AG08396 (cell line): ENCODE measurements at places on chromosomes 7 and 10.

DNA sequence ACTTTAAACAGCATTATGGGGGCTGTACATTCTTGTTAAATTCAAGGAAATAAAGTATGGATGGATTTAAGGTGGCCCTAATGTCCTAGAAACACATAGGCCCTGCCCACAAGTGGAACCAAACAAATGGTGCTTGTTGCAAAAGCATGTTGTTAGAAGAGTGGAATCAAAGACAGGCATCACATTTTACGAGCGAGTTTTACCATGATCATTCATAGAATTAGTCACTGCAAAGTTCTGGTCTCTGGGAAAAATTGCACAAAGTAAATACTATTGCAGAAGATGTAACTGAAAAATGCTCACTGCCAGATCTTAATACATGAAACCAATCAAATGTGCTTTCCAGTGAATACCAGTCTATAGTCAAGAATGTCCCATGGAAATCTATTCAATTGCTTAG, 677.1 kb downstream of the PARD3 start:
- DNase-seq = no peak

DNA sequence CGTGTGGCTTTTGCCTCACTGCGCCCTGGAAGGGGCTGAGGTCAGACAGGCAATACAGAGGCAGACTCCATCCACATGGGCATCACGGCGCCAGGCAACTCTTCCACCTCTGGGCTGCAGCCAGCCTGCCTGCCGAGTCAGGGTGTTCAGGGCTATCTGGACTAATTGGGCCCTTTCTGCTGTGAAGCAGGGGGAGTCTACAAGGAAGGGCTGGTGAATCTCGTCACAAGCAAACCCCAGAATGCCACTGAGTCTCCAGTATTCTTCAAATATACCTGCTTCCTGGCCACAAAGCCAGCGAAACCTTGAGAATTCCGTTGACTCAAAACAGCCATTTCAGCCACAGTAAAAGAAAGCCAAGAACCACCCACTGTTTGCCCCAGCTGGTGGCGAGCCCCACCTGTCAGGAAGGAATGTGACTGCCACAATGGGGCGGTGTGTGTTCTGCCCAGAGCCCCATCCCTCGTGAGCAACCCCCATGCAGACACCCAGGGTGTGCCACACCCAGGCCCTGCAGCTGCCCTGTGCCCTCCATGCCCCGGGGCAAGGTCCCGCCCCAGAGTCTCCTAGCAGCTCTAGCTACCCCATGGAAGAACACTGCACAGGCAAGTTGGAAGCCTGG, 117.3 kb downstream of the FAM53B start:
- no peak for DNase-seq

DNA sequence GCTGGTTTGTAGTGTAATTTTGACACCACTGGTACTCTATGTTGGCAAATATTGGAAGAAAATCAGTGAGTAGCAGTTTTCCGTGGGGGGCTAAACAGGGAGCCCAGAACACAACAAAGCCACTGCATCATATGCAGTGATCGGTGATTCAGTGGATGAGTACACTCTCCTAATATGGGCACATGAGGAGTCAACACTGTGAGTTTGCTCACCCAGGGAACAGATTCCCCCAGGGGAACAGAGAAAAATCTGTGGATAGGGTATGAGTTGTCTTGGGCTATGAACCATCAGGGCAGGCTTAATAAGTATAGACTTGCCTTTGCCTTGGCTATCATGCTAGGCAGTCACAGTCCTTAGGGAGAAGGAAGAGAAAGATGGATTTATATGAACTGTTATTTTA, 227.7 kb upstream of the SEMA3E start:
- DNase-seq = no peak

DNA sequence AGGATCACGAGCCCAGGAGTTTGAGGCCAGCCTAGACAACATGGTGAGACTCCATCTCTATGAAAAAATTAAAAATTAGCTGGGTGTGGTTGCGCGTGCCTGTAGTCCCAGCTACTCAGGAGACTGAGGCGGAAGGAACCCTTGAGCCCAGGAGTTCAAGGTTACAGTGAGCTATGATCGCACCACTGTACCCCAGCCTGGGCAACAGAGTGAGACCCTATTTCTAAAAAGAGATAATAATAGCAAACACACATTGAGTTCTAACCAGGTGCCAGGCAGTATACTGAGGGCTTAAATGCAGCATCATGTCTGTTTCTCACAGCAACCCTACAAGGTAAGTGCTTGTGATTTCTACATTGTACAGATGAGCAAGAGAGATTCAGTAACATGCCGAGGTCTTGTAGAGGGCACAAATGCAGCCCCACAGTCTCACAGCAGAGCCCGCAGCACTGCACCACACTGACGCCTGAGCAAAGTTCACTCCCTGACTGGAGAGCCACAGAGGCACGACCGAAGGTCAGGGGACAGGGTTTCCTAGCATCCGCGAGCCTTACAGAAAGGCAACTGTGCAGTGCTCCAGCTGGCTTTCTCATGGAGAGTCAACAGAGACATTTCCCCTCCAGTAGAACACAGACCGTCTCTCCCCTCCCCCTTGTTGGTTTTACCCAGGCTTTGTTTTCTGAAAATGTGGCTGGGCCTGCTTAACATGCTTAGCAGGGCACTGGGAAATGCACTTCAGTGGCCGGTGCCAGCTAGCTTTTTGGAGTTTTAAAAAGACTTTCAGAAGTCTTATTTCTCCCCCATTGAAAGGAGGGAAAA, 36.5 kb downstream of the PDSS1 start:
- DNase-seq = no peak

GRCh38 chr7:66837007-66837406, 84.0 kb upstream of the TMEM248 start:
- no peak for DNase-seq

DNA sequence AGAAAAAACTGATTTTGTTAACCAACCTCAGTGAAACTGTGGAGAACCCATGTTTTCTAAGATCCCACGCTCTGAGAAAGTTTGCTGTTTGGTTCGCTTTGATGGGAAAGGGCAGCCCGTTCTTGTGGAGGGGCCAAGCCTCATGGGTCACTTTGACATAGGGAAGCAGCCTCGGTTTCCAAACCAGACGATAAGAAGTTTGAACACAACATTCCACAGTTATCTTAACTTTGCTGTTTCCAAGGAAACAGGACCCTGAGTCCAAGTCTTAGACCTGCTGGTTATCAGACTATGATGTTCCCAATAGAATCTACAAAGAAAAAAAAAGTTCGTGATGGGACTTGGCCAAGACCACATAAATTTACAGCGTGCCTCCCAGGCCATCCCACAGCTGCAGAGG, 182.3 kb downstream of the NRP1 start:
- no peak for DNase-seq

- no peak for DNase-seq
These were observed 76.3 kb downstream of the COL13A1 start for GRCh38 chr10:69878038-69878437.

DNA sequence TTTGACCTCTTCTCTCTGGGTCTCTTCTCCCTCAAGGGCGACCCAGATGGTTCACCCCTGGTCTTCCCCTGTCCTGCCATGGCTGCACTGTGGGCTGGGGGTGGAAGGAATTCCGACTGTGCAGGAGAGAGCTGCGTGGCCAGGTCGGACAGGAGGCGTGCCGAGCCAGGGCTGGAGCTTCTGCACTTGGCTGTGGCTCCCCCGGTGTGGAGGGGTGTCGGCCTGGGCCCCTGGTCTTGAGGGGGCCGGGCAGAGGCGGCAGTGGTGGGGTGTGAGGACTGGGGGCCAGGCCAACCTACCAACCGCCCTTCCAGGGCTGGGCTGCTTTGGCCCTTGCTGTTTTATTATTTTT, 74.9 kb upstream of the SHH start:
- no peak for DNase-seq

- no peak for DNase-seq
These were observed 502 bp downstream of the ZNF3 start for GRCh38 chr7:100080907-100081534.
